Activated CD4-positive, alpha-beta T cell treated with anti-CD3 and anti-CD28 coated beads, Interleukin-2, amount 10 ng/mL, durations not matched to agents 7 days and 5 days (primary cell): ENCODE measurements at places on chromosomes 7 and 10. TPM values are rescaled to one million over a fixed set of nuclear protein-coding genes. Genes with fewer than 3 reads are reported as not detected.

GRCh38 chr7:129779602-129780256 is 168.2 kb downstream of the NRF1 start:
- peak; percentile 27 for DNase-seq
- peaks cover 30% of the 10 kb centered on the region for H3K4me1 ChIP-seq
- peaks cover 3% of the 10 kb centered on the region for H3K36me3 ChIP-seq
- peaks cover 67% of the 10 kb centered on the region for H3K27me3 ChIP-seq

DNA sequence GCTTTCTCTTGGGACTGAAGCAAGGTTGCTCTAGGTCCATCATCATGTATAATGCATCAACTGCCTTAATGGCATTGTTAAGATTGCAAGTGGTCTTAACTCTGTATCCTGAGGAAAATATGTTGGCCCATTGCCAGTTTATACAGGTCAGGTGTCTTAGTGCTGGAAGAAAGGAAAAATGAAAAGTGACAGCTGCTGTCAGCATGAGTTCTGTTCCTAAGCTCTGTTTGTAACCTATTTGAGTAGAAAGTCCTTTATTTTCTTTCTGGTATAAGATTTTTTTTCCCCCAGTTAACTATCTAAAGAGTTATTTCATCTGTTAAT is 127.2 kb downstream of the SRI start:
- H3K36me3 ChIP-seq, result no peaks in the 10 kb centered on the region
- no peak overlapping the region for H3K4me3 ChIP-seq
- H3K4me1 ChIP-seq, result peaks cover 4% of the 10 kb centered on the region
- peaks cover 3% of the 10 kb centered on the region for H3K27me3 ChIP-seq
- H3K27ac ChIP-seq, result no peak overlapping the region

DNA sequence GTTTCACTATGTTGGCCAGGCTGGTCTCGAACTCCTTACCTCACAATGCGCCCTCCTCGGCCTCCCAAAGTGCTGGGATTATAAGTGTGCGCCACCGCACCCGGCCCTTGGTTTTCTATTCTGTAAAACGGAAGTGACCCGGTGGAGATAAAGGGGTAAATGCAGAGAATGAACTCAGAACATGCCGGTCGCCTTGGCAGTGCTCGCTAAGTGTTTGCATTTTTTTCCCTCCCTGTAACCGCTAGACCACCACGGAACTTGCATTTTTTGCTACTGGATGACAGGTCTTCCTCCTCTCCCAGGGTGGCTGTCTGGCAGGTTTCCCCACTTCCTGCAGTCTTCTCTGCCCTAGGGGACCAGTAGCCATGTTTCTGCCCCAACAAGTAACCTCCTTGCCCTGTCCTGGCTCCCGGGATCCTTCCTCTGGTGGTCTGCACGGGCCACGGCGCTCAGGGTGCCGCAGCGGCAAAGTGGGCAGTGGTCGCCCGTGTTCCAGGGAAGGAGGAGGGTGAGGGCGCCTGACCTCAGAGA is 18.8 kb upstream of the GNA12 start:
- H3K36me3 ChIP-seq, result no peaks in the 10 kb centered on the region
- H3K27ac ChIP-seq, result peak overlapping the region; percentile 88
- H3K4me1 ChIP-seq, result peaks cover 30% of the 10 kb centered on the region
- H3K4me3 ChIP-seq, result peak overlapping the region; percentile 43

- H3K36me3 ChIP-seq, result no peaks in the 10 kb centered on the region
- H3K4me1 ChIP-seq, result peaks cover 10% of the 10 kb centered on the region
- H3K4me3 ChIP-seq, result no peak overlapping the region
- H3K27ac ChIP-seq, result peak overlapping the region; percentile 2
These were observed 17.7 kb downstream of the LRRC20 start for GRCh38 chr10:70364772-70365091.

GRCh38 chr10:14618674-14619073 is 156.0 kb downstream of the FAM107B start:
- peaks cover 17% of the 10 kb centered on the region for H3K4me1 ChIP-seq
- no peak overlapping the region for H3K4me3 ChIP-seq
- no peaks in the 10 kb centered on the region for H3K36me3 ChIP-seq
- H3K27ac ChIP-seq, result no peak overlapping the region

- DNase-seq, result peak; percentile 2
- H3K4me3 ChIP-seq, result no peak overlapping the region
- H3K36me3 ChIP-seq, result no peaks in the 10 kb centered on the region
- H3K27me3 ChIP-seq, result no peaks in the 10 kb centered on the region
These were observed 317.3 kb downstream of the TCERG1L start for GRCh38 chr10:130994191-130994590.

DNA sequence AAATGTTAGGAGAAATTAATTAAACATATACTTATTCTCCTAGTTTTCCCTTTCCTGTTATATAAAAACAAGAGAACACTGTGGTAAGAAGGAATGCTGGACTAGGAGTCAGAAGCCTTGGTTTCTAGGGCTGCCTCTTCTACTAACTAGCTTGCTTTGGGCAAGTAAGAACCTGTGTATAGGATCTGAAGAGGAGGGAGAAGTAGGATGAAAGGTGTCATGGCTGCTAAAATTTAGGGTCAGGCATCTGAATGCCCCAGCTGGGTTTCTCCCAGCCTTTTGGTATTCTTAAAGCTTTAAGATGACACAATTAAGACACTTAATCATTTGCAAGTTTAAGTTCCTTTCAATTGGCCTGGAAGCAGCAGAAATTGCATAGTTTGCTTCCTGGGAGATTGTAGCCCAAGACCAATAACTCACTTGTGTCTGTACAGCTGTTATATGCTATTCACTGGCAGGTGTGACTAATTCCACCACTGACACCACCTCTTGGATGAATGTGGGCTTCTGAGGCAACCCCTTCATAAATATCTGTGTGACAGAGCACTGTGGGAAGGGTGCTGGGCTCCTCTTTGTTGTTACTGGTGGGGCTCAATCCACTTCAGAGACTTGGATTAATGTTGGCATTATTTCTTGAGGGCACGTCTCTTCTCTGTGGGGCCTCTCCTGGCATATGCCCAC is 137.2 kb downstream of the LRMDA start:
- H3K4me1 ChIP-seq, result no peaks in the 10 kb centered on the region
- H3K27ac ChIP-seq, result no peak overlapping the region
- no peaks in the 10 kb centered on the region for H3K27me3 ChIP-seq
- DNase-seq, result no peak
- no peak overlapping the region for H3K4me3 ChIP-seq
- no peaks in the 10 kb centered on the region for H3K36me3 ChIP-seq

- no peaks in the 10 kb centered on the region for H3K27me3 ChIP-seq
- peaks cover 76% of the 10 kb centered on the region for H3K4me1 ChIP-seq
- peaks cover 42% of the 10 kb centered on the region for H3K36me3 ChIP-seq
- H3K4me3 ChIP-seq, result peak overlapping the region; percentile 53
- DNase-seq, result peak; percentile 66
These were observed 43.9 kb downstream of the APBB1IP start for GRCh38 chr10:26481914-26482550.

DNA sequence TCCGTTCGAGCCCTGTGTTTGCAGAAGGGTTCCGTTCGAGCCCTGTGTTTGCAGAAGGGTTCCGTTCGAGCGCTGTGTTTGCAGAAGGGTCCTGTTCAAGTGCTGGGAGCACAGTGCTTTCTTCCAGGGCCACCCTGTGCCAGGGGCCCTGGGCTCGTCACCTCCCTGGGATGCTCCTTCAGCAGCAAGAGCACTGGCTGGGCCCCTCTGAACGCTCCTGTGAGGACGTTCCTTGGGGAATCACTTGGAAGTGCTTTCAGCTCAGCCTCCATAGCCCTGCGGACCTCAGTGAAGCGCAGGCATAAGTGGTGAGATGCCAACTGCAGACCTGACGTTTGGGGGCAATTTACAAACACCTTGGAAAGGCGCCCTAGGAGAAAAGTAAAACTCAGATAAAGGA is 103.6 kb downstream of the DYNC2I1 start:
- H3K27ac ChIP-seq, result no peak overlapping the region
- no peak for DNase-seq
- H3K36me3 ChIP-seq, result no peaks in the 10 kb centered on the region
- H3K4me3 ChIP-seq, result no peak overlapping the region
- H3K27me3 ChIP-seq, result peaks cover 6% of the 10 kb centered on the region

DNA sequence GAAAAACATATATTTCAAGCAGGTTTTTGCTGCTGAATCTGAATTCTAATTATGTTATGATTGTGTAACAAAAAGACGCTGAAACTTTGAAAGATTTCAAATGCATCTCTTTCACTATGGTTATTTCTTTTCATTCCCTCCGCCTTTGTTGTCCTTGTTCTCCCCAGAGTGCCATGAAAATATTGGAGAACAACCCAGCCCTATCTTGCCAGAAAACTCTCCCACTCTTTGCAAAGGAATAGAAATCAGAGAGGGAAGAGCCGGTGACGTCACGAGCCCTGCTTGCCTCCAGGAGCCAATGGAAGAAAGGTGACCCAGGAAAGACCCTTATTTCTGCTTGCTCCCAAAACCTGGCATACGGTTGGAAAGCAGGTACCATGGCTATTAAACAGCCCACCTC is 3.4 kb downstream of the GFRA1 start:
- H3K36me3 ChIP-seq, result peaks cover 1% of the 10 kb centered on the region
- no peak overlapping the region for H3K4me3 ChIP-seq
- H3K27ac ChIP-seq, result no peak overlapping the region
- peaks cover 49% of the 10 kb centered on the region for H3K27me3 ChIP-seq
- DNase-seq, result no peak

DNA sequence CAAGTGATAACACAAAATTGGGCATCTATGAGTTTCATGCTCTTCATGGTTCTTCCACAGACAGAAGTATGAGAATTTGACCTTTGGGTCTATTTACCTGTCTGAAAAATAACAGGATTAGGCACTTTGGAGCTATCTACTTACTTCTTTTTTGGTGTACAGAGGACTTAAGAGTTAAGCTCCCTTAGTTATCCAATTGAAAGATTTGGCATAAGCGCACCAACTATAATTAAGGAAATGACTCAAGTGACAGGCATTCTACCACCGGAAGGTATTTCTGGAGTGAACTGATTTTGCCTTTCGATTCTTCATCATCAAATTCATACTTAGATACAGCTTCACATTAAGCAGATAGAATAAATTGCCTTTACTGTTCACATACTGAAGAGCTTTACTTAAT is 43.9 kb downstream of the IFIT5 start:
- no peak for DNase-seq
- no peaks in the 10 kb centered on the region for H3K4me1 ChIP-seq
- no peak overlapping the region for H3K4me3 ChIP-seq

DNA sequence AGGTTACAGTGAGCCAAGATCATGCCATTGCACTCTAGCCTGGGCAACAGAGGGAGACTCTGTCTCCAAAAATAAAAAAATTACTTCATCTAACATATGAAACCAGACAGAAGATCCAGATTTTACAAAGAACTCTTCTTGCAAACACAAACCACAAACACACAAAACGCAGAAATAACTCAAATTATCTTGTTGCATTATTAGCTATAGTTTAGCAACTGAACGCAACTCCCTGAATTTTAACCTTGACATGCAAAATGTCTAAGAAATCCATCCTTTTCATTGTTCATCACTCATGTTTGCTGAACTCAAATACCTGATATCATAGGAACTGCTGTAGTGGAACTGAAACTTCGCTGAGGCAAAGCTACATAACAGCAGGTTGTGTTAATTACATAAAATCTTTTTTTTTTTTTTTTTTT is 64.1 kb downstream of the MICU1 start:
- H3K27ac ChIP-seq, result no peak overlapping the region
- peaks cover 25% of the 10 kb centered on the region for H3K4me1 ChIP-seq
- no peak for DNase-seq
- H3K36me3 ChIP-seq, result peaks cover 40% of the 10 kb centered on the region

DNA sequence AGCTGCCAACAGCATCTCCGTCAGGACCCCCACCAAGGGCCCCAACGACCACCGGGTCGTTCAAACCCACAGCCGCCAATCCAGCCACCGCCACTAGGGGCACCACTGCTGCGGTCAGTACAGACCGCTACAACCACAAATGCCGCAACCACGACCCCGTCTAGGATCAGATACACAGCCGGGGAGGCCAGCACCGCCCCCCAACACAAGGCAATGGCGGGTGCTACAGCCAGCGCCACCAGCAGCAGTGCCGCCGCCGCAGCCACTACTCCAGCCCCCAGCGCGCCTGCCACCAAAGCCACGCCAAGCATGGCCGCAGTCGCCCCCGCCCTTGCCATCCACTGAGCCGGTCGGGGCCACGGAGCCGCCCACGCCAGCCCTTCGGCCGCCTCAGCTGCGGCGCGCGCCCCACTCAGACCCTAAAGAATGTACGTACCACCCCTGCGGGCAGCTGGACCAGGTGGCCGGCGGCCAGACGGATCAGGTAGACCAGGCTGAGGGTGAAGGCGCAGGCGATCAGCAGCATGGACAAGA is 473 bp downstream of the CYP51A1 start:
- peaks cover 2% of the 10 kb centered on the region for H3K27me3 ChIP-seq
- DNase-seq, result peak; percentile 56
- peaks cover 16% of the 10 kb centered on the region for H3K36me3 ChIP-seq
- peak overlapping the region; percentile 95 for H3K4me3 ChIP-seq

GRCh38 chr10:107436568-107436967 is 272.1 kb upstream of the SORCS1 start:
- no peak for DNase-seq
- no peaks in the 10 kb centered on the region for H3K27me3 ChIP-seq
- no peaks in the 10 kb centered on the region for H3K36me3 ChIP-seq
- H3K4me1 ChIP-seq, result no peaks in the 10 kb centered on the region
- H3K4me3 ChIP-seq, result no peak overlapping the region

DNA sequence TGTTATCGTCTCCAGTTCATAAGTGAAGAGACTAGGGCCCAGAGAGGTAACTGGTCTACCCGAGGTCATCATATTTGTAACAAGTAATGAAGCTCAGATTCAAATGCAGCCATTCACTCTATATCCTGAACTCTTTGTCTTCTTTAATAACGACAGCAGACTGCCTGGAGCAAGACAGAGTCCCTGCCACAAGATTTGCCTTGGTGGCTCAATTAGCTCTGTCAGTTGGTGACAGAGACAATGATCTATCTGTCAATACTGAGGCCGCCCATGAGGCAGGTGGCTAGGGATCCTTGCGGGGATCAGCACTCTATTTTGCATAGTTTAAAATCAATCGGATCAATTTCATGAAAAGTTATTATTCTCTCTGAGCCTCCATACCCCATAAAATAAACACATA is 43.9 kb downstream of the SH3PXD2A start:
- H3K27ac ChIP-seq, result no peak overlapping the region
- H3K4me1 ChIP-seq, result peaks cover 6% of the 10 kb centered on the region
- no peak overlapping the region for H3K4me3 ChIP-seq
- no peak for DNase-seq

DNA sequence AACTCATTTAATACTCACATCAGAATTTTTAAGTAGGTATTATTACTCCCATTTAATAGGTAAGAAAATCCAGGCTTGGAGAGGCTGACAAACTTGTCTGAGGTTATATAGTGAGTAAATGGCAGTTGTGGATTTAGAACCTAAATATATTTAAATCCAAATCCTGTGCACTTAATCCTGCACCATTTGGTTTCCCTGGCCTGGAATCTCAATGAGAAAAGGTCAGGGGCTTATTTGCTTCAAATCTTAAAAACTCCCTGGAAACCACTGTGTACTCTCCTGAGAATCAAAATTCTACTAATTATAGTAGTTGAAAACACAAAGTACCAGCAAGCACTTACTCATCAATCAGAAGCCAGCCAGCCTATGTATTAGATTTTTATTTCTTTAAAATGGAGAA is 97.7 kb downstream of the DNMBP start:
- H3K4me1 ChIP-seq, result peaks cover 5% of the 10 kb centered on the region
- no peaks in the 10 kb centered on the region for H3K36me3 ChIP-seq
- H3K27ac ChIP-seq, result no peak overlapping the region
- H3K27me3 ChIP-seq, result no peaks in the 10 kb centered on the region
- H3K4me3 ChIP-seq, result no peak overlapping the region

Gene HYAL4
- 0.54 TPM for total RNA-seq

Gene SEM1
- 45.3 TPM for total RNA-seq

Gene GALNT11
- total RNA-seq, result 17.3 TPM

Gene EPO
- not detected for total RNA-seq

Gene IFIT2
- total RNA-seq, result 10.2 TPM

Gene EPDR1
- total RNA-seq, result 0.87 TPM
